ENCODE measurements at places on chromosomes 12 and 14.

DNA sequence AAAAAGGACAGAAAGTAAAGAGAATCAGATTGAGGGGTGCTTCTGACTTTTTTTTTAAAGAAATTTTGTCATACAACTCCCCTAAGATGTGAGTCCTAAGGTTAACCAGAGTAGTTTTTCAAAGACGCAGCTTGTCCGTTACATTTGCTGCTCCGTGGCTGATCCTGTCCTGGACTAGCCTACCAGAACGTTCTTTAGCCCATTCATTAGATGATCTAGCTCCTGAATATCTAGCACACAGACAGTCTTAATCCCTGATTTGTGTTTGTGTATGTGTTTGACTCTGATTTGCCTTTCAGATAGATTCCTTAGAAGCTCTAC lies 60.3 kb downstream of the SAMD4A start:
- no peak for DNase-seq

- DNase-seq: peak; percentile 37
Observed at GRCh38 chr14:55438066-55438683, 2.2 kb downstream of the TBPL2 start.

DNA sequence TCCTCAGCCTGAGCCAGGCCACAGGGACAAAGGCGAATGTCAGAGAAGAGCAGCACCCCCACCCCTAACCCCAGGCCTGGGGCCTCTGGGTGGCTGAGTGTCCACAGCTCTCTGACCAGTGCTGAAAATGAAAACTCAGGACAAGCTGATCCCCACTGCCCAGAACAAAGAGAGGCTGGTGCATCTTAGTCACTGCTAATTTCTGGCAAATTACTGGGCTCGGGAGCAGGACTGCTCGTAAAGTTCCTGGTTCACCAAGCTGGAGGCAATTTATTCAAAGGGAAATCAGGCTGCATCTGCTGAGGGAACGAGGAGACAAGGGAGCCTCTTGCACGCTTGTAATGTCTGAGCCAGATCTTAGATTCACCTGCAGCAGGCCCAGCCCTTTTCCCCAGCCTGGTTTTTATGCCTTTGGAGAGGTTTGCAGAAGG lies 43.2 kb downstream of the CALM1 start:
- no peak for DNase-seq

- peak; percentile 82 for DNase-seq
Observed at GRCh38 chr14:100067971-100068959, 3.0 kb downstream of the EVL start.

DNA sequence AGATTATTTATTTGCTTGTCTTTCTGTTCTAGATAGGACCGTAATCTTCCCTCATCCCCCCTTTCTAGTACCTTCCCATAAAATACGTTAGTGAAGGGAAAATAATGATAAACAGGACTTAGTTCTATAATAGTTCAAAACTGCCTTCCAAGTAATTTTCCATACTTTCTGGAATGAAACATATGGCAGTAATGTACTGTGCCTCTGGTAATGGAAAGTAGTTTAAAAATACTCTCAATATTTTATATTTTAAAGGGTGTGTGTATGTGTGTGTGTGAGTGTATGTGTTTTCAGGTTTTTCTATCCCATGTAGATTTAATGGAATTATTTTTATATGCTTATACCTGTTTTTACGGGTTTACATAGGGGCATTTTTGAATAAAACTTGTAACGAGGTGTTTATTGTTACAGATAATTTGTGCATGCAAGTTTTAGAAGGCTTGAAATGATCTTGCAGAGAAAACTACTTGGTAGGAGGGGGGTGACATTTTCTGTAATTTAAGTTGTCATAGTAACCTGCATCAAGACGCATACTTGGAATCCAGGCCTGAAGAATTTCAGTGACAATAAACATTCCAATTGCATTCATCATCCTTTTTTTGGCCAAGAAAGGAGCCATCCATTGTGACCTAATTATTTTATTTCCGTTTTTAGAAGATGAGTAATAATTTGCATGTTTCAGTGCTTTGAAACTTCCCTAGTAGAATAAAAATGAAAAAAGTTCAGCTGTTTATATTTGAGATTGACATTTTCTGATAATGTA lies 38.9 kb downstream of the RASSF8 start:
- DNase-seq: no peak

GRCh38 chr14:22986508-22987054 lies 4.2 kb upstream of the AJUBA start:
- DNase-seq: peak; percentile 93
